ENCODE measurements at places on chromosomes 5 and 9. TPM values are rescaled to one million over a fixed set of nuclear protein-coding genes. Genes with fewer than 3 reads are reported as not detected.

TRPM3 gene
- 0.27 TPM for total RNA-seq

CBY3 gene
- total RNA-seq = not detected

GRXCR2 gene
- not detected for total RNA-seq

DRD1 gene
- not detected for total RNA-seq

CDH9 gene
- not detected for total RNA-seq

RAD1 gene
- total RNA-seq = 12.4 TPM

ADAMTSL2 gene
- 2.4 TPM for total RNA-seq

TRIM7 gene
- 2.5 TPM for total RNA-seq

PCDH1 gene
- 217 TPM for total RNA-seq

PCDHGA10 gene
- total RNA-seq = 6.0 TPM

ARAP3 gene
- total RNA-seq = 1.1 TPM

PTPDC1 gene
- total RNA-seq = 15.0 TPM

IL5 gene
- not detected for total RNA-seq

RIGI gene
- 12.7 TPM for total RNA-seq

ACOT12 gene
- not detected for total RNA-seq

NAIP gene
- 27.3 TPM for total RNA-seq

EQTN gene
- total RNA-seq = not detected

- no peak overlapping the region for H3K27ac ChIP-seq
- no peaks in the 10 kb centered on the region for H3K4me1 ChIP-seq
- no peaks in the 10 kb centered on the region for H3K27me3 ChIP-seq
- H3K36me3 ChIP-seq = no peaks in the 10 kb centered on the region
Observed at GRCh38 chr9:115598751-115599150, 480.8 kb upstream of the TNC start.

- peak overlapping the region; percentile 82 for H3K27ac ChIP-seq
- peak; percentile 66 for DNase-seq
- no peaks in the 10 kb centered on the region for H3K36me3 ChIP-seq
Observed at GRCh38 chr9:77977210-77977611, 54.4 kb downstream of the GNAQ start.

GRCh38 chr9:69486498-69486897 is 161.5 kb downstream of the ENTREP1 start:
- no peaks in the 10 kb centered on the region for H3K4me1 ChIP-seq
- H3K4me3 ChIP-seq = no peak overlapping the region
- no peak for DNase-seq
- H3K36me3 ChIP-seq = no peaks in the 10 kb centered on the region
- H3K27me3 ChIP-seq = no peaks in the 10 kb centered on the region

- no peaks in the 10 kb centered on the region for H3K4me1 ChIP-seq
- H3K27ac ChIP-seq = no peak overlapping the region
- DNase-seq = no peak
- H3K36me3 ChIP-seq = no peaks in the 10 kb centered on the region
- no peaks in the 10 kb centered on the region for H3K27me3 ChIP-seq
- no peak overlapping the region for H3K4me3 ChIP-seq
Observed at GRCh38 chr5:59828623-59829022, 64.9 kb downstream of the PDE4D start.

DNA sequence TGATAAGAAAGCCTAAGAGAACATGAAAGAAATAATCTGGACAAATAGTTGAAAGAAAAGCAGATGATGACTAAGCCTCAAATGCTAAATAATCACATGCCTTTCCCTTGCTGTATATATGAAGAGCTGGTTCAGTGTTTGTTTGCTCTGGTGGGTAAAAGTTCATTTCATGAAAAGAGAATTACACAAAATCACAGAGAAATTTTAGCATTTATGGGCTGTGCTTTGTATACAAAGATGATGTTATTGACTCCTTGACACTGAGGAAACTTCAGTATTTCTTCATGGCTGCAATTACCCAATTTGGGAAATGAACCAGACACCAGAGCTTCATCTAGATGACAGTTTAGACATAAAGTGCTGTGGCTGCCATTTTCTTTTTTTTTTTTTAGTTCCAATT is 527.2 kb downstream of the NR2F1-AS1 start:
- H3K4me3 ChIP-seq = no peak overlapping the region
- no peaks in the 10 kb centered on the region for H3K27me3 ChIP-seq
- DNase-seq = no peak
- no peak overlapping the region for H3K27ac ChIP-seq
- H3K4me1 ChIP-seq = no peaks in the 10 kb centered on the region
- no peaks in the 10 kb centered on the region for H3K36me3 ChIP-seq

- no peaks in the 10 kb centered on the region for H3K27me3 ChIP-seq
- no peak for DNase-seq
- no peaks in the 10 kb centered on the region for H3K4me1 ChIP-seq
- H3K36me3 ChIP-seq = no peaks in the 10 kb centered on the region
- no peak overlapping the region for H3K27ac ChIP-seq
Observed at GRCh38 chr9:99274016-99274415, 51.9 kb downstream of the SEC61B start.

- no peaks in the 10 kb centered on the region for H3K36me3 ChIP-seq
- no peaks in the 10 kb centered on the region for H3K4me1 ChIP-seq
- H3K27me3 ChIP-seq = no peaks in the 10 kb centered on the region
- H3K27ac ChIP-seq = no peak overlapping the region
- DNase-seq = no peak
Observed at GRCh38 chr9:74973714-74974113, 21.0 kb upstream of the C9orf40 start.

- DNase-seq = no peak
- no peaks in the 10 kb centered on the region for H3K4me1 ChIP-seq
- no peak overlapping the region for H3K4me3 ChIP-seq
- no peaks in the 10 kb centered on the region for H3K36me3 ChIP-seq
- no peaks in the 10 kb centered on the region for H3K27me3 ChIP-seq
- H3K27ac ChIP-seq = peak overlapping the region; percentile 25
Observed at GRCh38 chr9:130208600-130209347, 36.6 kb downstream of the NCS1 start.

- no peak for DNase-seq
- peaks cover 36% of the 10 kb centered on the region for H3K4me1 ChIP-seq
- no peaks in the 10 kb centered on the region for H3K36me3 ChIP-seq
- H3K27me3 ChIP-seq = no peaks in the 10 kb centered on the region
- H3K27ac ChIP-seq = no peak overlapping the region
Observed at GRCh38 chr9:112051812-112052211, 123.3 kb downstream of the SUSD1 start.

- no peaks in the 10 kb centered on the region for H3K4me1 ChIP-seq
- H3K27ac ChIP-seq = no peak overlapping the region
- no peaks in the 10 kb centered on the region for H3K27me3 ChIP-seq
- no peak for DNase-seq
Observed at GRCh38 chr5:16781828-16782626, 154.1 kb downstream of the MYO10 start.

DNA sequence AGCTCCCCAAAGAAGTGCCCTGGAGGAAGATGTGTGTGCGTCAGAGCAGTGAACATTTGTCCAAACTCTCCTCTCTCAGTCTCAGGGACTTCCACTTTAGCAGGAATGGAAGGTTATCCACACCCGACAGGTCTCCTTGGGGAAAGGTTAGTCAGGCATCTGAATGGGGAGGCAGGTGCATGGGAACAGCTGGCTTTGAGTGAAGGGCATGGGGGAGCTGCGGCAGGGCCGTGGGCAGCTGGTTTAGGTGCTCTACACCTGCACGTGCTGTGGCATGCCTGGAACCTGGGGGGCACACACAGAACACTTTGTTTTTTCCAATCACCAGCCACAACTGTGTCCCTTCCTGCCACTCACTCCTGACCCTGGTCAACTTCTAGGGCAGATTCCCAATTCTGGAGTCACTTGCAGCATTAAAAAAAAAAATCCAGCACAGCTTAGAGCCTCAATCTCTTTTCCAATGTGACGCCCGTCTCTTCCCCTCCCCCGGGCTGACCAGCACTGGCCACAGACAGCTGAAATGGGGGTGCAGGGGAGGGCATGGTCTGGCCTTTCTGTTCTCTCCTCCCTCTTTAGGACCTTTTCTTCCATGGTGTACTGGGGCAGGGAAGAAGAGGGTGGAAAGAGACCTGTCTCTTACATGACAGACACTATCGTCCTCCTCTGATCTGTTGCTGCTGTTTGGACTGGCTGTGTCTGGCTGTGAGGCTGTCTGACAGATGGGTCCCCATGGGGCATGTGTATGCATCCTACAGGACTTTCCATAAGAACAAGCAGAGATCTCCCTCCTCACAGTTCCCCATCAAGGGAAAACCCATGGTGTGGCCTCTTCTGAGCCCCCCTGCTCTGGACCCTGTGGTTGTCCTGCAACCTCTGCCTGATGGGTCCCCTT is 9.5 kb upstream of the IL3 start:
- no peak overlapping the region for H3K27ac ChIP-seq
- H3K4me1 ChIP-seq = no peaks in the 10 kb centered on the region
- no peak for DNase-seq
- H3K4me3 ChIP-seq = no peak overlapping the region

DNA sequence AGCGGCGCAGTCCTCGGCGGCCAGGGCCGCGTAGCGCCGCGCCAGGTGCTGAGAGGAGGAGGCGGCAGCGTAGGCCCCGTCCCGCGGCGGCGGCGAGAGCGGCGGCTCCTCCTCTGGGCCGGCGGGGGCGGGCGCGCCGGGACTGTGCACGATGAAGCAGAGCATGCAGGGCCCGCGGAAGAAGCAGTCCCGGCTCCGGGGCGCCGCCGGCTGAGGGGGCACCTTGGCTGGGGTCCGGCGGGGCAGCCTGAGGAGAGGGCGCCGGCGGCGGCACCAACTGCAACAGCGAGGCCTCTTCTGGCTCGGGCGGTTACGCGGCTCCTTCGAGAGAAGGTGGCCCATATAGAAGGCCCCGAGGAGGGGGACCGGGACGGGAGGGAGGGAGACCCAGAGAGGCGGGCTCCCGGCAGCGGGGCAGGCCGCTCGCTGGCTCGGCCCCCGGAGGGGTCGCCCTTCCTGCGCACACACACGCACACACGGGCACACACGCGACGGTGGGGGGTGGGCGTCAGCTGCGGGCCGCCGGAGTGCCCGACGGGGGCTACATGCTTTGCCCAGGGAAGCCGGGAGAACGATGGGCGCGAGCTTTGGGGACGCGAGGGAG is 446 bp downstream of the FBXL17 start:
- H3K4me3 ChIP-seq = peak overlapping the region; percentile 71
- H3K27ac ChIP-seq = peak overlapping the region; percentile 99

- no peaks in the 10 kb centered on the region for H3K36me3 ChIP-seq
- H3K4me3 ChIP-seq = no peak overlapping the region
- no peaks in the 10 kb centered on the region for H3K4me1 ChIP-seq
- DNase-seq = no peak
- H3K27ac ChIP-seq = no peak overlapping the region
Observed at GRCh38 chr9:35042081-35042604, 30.3 kb downstream of the VCP start.

DNA sequence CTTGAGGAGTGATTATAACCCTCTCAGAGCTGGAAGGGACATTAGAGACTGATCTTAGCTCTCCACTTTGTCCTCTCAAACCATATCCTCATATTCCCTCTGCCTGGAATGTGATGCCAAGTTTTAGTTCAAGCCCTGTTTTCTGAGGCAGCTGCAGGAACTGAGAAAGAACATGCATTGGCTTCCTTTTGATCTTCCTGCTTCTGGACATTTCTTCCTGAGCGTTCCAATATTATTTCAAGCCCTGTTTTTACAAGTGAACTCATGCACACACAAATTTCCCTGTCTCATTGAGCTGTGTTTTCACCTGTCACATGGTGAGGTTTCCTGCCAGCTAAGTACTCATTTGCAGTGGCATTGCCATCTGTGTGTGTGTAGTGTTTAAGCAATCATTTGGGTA is 17.0 kb downstream of the FOCAD start:
- no peak overlapping the region for H3K4me3 ChIP-seq
- H3K27me3 ChIP-seq = no peaks in the 10 kb centered on the region
- DNase-seq = no peak
- H3K36me3 ChIP-seq = no peaks in the 10 kb centered on the region
- H3K27ac ChIP-seq = no peak overlapping the region

DNA sequence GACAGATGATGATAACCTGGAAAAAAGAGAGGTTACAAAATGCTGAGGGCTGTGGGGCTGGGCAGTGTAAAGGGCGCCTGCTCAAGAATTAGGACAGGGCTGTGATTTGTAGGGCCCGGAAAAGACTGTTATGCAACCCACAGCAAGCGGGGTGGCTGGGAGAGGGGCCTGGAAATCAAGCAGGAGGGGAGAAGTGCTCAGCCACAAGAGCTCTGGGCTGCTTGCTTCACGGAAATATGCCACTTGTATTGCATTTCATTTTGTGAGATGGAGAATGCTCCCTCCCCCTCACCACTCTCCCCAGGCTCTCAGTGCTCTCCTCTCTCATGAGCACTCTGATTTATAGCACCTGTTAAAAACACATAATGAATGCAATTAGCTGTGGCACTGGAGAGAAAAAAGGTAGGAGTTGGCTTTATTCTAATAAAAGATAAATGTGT is 8.4 kb upstream of the HAND1 start:
- peaks cover 98% of the 10 kb centered on the region for H3K27me3 ChIP-seq
- DNase-seq = no peak
- H3K4me1 ChIP-seq = peaks cover 15% of the 10 kb centered on the region
- no peak overlapping the region for H3K4me3 ChIP-seq
- H3K36me3 ChIP-seq = no peaks in the 10 kb centered on the region

DNA sequence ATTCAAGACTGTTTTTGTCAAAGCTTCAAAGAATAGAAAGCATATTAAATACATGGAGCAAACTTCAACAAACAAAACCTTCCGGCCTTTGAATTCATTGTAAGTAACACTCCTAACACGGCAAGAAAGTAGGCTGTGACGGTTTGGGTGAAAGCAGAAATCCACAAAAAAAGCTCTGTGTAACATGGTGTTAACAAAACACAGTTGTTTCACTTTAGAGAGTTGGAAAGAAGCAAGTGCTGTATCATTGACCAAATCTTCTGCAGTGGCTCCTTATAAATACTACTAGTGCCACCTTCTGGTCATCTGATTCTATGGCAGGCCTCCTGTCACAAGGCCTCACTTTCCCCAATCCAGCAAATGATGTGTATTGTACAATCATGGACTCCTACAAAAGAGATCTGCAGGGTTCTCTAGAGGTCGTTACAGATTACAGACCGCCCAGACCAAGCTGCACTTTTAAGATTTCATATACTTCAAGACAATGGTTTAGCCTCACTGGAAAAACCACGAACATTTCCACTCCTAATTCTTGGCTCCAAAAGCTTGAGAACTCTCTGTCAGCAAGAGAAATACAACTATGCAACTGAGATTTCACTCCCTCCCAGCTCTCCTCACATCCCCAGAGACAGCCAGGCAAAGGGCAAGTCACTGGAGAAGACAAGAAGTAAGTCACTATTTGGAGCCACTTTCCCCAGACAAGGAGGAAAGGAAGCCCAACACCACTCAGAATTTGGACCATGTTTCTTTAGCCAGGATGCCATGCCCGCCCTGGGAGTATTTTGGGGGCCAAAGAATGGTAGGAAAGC is 196.2 kb downstream of the DTWD2 start:
- no peaks in the 10 kb centered on the region for H3K27me3 ChIP-seq
- no peaks in the 10 kb centered on the region for H3K4me1 ChIP-seq

DNA sequence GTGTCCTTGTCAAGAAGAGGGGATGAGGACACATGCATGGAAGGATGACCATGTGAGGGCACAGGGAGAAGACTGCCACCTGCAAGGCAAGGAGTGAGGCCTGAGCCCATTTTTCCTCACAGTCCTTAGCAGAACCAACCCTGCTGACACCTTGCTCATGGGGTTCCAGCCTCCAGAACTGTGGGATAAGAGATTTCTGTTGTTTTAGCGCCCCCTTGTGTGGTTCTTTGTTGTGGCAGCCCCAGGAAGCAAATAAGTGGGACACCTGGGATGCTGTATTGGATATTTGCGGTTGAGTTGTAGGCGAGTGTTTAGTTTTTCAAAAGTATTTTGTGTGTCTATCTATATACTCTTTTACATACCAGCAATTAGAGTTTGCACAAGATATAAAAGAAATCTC is 206.4 kb downstream of the NXNL2 start:
- no peak overlapping the region for H3K27ac ChIP-seq
- no peak overlapping the region for H3K4me3 ChIP-seq
- H3K4me1 ChIP-seq = peaks cover 13% of the 10 kb centered on the region
- no peak for DNase-seq

Measured in transverse colon (tissue), 4 donors.